ENCODE measurements at places on chromosomes 12 and 14. TPM values are rescaled to one million over a fixed set of nuclear protein-coding genes. Genes with fewer than 3 reads are reported as not detected.

DNA sequence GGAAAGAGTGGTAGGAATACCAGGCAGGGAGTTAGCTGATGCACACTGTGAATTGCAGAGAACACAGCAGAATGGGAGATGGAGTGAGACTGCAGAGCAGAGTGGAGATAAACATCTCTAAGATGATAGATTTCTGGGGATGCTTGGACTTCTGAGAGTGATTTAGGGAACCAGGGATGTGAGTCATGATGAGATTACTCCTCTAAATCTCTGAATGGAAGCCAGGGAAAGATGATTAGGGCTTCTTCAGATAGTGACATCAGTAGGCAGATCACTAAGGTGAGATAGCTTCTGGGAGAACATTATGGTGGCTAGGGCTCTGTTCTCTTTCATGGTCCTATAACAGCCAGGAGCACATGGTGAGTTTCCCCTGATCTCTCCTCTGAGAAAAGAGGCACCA, 501.5 kb upstream of the USP15 start:
- no peaks in the 10 kb centered on the region for H3K27me3 ChIP-seq
- DNase-seq: no peak
- H3K36me3 ChIP-seq: no peaks in the 10 kb centered on the region
- H3K27ac ChIP-seq: no peak overlapping the region
- peaks cover 6% of the 10 kb centered on the region for H3K4me1 ChIP-seq

DNA sequence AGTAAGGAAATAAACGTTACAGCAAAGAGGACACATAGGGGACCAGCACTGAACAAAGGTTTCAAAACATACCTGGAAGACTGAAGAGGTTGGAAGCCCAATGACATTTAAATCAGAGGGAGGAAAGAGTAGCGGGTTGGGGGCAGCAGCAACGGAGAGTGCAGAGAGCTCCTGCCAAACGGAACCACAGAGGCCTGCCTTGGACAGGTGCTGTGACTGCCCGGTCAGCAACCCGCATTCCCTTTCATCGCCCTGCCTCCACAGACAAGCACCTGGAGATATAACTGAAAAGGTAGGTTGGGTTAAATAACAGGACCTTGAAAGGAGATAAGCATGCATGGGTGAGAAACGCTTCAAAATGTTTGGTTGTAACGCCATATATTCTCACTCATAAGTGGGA, 92.8 kb upstream of the SLC38A4 start:
- H3K27me3 ChIP-seq: no peaks in the 10 kb centered on the region
- no peak for DNase-seq
- H3K36me3 ChIP-seq: no peaks in the 10 kb centered on the region
- no peak overlapping the region for H3K27ac ChIP-seq

- H3K4me3 ChIP-seq: peak overlapping the region; percentile 56
- H3K27me3 ChIP-seq: peaks cover 96% of the 10 kb centered on the region
- no peak overlapping the region for H3K27ac ChIP-seq
- H3K4me1 ChIP-seq: peaks cover 58% of the 10 kb centered on the region
Observed at GRCh38 chr14:36658123-36659009, 3.3 kb upstream of the PAX9 start.

DNA sequence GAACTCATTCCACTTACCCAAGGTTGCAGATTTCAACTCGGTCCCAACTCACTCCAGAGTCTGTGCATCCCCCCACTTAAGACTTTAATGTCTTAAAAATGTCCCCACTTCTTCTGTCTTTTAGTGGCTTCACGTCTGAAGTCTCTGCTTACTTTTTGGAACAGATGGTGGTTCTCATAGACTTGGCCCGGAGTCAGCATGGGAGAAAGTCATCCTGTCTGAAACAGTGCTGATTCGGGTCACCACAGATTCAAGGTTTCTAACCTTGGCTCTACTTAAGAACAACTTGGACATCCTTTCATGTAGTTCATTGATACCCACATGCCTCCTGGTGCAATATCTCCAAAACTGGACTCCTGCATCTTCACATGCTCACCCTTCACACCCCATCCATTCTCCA, 26.0 kb downstream of the CHST11 start:
- no peak for DNase-seq
- H3K4me3 ChIP-seq: no peak overlapping the region
- H3K27ac ChIP-seq: no peak overlapping the region
- no peaks in the 10 kb centered on the region for H3K4me1 ChIP-seq
- H3K27me3 ChIP-seq: no peaks in the 10 kb centered on the region

- no peak for DNase-seq
- H3K36me3 ChIP-seq: no peaks in the 10 kb centered on the region
- no peak overlapping the region for H3K27ac ChIP-seq
- H3K4me1 ChIP-seq: no peaks in the 10 kb centered on the region
- no peaks in the 10 kb centered on the region for H3K27me3 ChIP-seq
- no peak overlapping the region for H3K4me3 ChIP-seq
Observed at GRCh38 chr12:108955225-108955835, 65.5 kb downstream of the SVOP start.

Gene WNT1
- not detected for total RNA-seq

Gene GXYLT1
- 9.9 TPM for total RNA-seq
